ENCODE measurements at places on chromosomes 13 and 19.

DNA sequence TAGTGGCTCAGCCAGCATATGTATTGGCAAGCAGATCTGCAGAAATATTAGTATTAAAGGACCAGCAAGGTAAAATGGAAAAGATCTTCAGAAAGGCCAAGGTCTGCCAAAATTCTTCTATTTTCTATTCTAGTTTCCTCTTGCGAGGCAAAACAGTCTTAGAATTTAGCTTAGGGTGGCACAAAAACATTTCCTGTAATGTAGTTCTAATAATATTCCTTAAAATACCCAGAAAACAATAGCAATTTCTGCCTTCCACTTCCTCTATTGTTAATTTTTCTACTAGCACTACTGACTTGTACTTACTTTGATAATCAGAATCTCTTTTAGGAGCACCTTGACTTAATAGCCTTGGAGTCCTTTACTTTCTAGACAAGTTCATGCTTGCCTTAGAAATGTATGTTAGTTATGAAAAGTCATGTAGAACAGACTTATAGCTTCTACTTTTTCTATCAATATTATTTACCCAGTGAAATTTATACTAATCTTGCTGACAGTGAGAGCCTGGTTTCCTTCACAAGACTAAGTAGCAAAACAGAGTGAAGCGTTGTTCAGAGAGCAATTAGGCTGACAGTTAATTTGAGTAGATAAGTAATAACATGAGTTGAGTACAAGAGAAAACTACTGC, 23.9 kb upstream of the LPAR6 start:
- no peak for DNase-seq

DNA sequence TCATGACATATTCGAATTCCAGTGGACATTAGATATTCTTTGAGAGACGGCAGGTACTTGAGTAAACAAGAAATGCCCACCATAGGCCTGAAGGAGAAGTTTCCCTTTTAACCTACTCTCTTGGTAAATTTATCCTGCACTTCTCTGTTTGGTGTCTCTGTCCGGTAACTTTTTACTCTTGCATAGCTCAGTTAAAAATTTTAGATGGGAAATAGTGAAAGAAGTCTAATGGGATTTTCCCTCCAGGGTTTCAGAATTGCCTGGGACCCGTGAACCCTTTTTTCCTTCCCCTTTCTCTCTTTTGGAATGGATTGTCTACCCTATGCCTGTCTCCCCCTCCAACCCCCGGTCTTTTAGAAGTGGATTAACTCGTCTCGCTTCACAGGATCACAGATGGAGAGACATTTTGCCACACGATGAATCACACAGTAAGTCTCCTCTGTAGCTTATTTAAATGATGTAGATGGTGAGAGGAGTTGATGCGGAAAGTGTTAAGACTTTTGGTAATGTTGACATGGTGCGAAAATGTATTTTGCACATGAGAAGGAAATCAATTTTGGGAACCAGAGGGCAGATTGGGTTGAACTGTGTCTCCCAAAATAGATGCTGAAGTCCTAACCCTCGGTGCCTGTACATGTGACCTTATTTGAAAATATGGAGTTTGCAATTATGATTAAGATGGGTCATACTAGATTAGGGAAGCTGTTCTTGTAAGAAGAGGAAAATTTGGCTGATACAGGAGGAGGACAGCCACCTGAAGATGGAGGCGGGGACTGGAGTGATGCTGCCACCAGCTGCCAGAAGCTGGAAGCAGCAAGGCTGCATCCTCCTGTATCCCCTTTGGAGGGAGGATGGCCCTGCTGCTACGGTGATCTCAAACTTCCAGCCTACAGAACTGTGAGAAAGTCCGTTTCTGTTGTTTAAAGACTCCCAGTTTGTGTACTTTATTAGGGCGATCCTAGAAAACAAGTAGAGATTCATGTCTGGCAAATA, 711 bp upstream of the MIPEP start:
- DNase-seq = no peak

- no peak for DNase-seq
Measured at GRCh38 chr13:114059946-114060860, 72.2 kb downstream of the RASA3 start.

DNA sequence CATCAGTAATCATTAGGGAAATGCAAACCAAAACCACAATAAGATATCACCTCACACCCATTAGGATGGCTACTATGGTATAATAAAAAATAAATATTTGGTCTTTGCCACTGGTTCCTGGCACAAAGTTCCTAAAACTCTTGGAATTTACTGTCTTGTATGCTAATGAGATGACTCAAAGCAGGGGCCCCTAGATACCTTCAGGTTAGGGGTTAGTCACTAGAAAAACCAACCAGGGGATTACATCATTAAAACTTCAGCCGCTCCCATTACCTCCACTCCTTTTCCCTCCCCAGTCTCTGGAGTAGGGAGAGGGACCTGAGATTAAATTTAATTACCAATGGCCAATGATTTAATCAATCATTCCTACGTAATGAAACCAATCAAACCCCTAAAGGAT, 49.6 kb downstream of the THSD1 start:
- no peak for DNase-seq

GRCh38 chr13:72662548-72662947, 64.9 kb downstream of the MZT1 start:
- DNase-seq = no peak

DNA sequence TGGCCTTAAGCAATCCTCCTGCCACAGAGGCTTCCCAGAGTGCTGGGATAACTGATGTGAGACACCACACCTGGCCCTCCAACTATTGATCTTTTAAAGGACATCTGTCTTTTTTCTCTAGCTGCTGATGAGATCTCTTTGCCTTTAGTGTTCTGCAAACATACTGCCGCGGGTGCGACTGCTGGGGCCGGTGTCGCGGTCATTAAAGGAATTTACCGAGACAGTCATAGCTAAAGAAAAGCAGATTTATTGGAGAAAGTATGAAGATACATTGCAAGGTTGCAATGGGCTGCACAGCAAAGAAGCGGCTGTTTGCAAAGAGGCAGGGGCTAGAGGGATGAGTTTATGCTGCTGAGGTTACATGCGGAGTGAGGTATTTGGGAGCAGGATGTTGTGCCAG, 31.2 kb upstream of the LRRC4B start:
- DNase-seq = no peak

DNA sequence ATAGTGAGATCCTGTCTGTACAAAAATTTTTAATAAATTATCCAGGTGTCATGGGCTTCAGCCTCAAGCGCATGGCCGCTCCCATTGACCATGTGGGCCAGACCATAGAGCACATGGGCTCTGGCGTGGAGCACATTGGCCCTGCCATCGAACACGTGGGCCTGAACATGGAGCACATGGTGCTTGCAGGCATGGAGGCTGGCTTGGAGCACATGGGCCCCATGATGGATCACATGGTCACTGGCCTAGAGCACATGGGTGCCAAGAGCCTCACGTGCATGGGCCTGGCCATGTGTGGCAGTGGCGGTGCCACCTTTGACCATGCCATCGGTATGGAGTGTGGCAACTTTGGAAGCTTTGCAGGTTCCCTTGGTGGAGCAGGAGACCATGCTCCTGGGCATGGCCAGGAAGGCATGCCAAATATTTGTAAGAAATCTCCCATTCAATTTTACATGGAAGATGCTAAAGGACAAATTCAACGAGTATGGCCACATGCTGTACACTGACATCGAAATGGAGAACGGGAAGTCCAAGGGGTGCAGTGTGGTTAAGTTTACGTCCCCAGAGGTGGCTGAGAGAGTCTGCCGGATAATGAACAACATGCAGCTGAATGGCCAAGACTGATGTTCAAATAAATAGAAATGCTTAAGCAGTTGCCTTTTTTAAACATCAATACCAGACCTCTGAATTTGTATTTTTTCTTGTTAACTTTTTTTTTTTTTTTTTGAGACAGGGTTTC, 21.3 kb upstream of the SLC1A5 start:
- DNase-seq = no peak

GRCh38 chr13:36997716-36998427, 1.3 kb downstream of the ALG5 start:
- DNase-seq = no peak

- peak; percentile 46 for DNase-seq
Measured at GRCh38 chr13:52845766-52846566, 2.5 kb downstream of the PCDH8 start.

DNA sequence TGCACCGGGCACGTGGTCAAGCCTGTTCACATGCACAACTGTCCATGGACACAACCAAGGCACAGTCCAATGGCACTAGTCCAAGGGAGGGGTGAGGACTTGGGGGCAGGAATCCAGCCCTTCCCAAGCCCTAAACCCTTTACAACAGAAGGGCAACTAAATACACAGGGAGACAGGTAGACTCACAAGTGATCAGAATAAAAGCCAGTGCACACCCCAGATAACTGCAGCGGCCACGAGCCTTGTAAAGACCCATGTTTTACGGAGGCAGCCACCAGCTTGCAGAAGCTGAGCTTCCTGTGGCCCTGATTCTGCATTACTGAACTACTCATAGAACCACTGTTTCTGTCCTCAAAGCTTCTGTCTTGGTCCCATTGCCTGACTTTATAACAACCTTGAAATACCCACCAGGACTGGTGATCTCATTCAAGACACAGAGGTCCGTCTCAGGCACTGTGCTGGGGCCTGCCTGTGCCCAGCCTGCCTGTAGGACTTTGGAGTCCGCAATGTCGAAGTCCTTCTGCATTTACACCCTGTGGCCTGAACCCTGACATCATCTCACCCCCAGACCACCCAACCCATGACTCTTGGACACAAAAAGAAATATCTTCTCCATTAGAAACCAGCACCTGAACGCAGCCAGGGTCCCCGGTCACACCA, 181.2 kb downstream of the COL4A1 start:
- DNase-seq = no peak

- no peak for DNase-seq
Measured at GRCh38 chr13:111095031-111095840, 19.9 kb upstream of the ARHGEF7 start.

DNA sequence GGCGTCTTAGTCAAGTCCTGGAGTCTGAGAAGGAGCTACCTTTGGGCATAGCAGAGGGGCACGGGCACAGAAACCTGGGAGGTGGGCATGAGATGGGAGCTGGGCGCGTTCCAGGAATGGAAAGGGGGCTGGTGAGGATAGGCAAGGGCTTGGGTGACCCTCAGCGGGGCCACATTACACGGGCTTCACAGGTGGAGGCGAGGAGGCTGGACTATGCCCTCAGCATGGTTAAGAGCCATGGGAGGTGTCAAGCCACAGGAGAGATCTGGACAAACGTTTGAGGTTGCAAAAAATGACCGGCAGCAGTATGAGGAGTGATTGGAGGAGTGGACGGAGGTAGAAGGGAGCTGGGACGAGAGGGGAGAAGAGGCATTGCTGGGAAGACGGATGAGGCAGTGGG, 21.5 kb downstream of the NECTIN2 start:
- DNase-seq = no peak

GRCh38 chr19:3575260-3575741, 2.6 kb downstream of the HMG20B start:
- no peak for DNase-seq

- no peak for DNase-seq
Measured at GRCh38 chr19:5829567-5830310, 9.8 kb downstream of the FUT6 start.

GRCh38 chr19:802498-803098, 5.3 kb downstream of the PTBP1 start:
- no peak for DNase-seq

- DNase-seq = no peak
Measured at GRCh38 chr19:1843646-1844394, 4.5 kb downstream of the REXO1 start.

GRCh38 chr13:40801255-40802217, 12.1 kb downstream of the SLC25A15 start:
- DNase-seq = no peak

GRCh38 chr13:84651705-84652104, 769.4 kb upstream of the SLITRK1 start:
- no peak for DNase-seq

DNA sequence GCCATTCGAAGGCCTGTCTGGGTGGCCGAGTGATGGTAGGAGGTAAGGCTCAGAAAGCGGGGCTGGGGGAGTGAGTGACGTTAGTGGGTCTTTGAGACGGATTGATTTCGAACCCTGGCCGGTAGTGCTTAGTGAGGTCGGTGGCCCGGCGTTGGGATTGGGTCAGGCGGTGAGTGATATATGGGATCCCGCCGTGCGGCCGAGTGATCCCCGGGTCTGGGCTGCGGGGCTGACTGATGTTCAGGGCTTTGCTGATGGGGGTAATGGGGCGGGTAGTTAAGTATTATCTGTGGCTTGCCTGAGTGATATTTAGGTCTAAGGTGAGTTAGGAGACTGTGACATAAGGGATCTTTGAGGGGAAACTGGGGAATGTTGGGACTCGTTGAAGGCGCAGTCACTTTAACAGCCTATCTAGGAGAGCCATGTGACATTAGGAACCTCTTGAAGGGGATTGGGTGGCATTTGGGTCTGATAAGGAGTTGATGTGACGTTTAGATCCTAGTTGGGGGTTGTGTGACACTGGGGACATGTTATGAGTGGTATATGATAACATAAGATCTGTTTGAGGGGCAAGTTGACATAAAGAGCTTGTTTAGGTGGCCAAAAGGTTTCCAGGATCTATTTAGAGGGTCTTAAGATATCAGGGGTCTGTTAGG, 543 bp downstream of the PSMC4 start:
- peak; percentile 29 for DNase-seq

GRCh38 chr13:40464337-40465014, 202.0 kb downstream of the FOXO1 start:
- DNase-seq = no peak

- no peak for DNase-seq
Measured at GRCh38 chr19:22901431-22902130, 69.5 kb downstream of the ZNF723 start.

- DNase-seq = no peak
Measured at GRCh38 chr19:32166238-32166637, 179.2 kb upstream of the ZNF507 start.

DNA sequence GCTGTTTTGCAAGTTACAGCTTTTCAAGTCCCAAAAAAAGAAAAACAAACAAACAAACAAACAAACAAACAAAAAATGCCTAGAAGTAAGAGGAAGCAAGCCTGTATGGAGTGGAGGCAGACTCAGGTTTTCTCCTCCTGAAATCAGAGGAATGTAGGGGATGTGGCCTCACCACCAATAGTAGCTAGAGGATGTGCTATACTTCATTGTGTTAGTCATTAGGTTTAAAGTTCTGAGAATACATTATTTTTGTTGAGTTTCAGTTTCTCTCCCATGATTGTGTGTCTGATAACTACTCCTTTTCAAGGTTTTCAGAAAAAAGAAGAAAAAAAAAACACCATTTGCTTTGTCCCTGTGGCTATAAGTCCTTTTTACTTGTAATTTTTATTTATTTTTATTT, 524.5 kb downstream of the GPC6 start:
- no peak for DNase-seq
